ENCODE measurements at places on chromosomes 16 and 17.
A peak's percentile ranks its signal among the peaks of the same experiment; 100 is the strongest.

DNA sequence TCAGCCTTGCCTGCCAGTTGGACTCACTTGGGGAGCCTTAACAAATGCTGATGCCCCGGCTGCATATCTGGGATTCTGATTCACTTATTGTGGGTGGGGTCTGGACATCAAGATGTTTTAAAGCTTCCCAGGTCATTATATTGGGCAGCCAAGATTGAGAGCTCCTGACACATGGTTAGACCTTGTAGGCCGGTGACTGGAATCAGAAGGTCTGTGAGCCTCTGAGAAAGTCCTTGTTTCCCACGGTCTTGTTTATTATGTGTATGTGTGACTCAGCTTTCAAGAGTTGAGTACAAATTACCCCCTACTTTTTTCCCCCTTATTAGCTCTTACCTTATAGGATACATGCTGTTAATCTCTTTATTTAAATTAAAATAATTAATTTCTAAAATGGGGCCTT, 103.5 kb downstream of the ABCC1 start:
- no peak for DNase-seq

DNA sequence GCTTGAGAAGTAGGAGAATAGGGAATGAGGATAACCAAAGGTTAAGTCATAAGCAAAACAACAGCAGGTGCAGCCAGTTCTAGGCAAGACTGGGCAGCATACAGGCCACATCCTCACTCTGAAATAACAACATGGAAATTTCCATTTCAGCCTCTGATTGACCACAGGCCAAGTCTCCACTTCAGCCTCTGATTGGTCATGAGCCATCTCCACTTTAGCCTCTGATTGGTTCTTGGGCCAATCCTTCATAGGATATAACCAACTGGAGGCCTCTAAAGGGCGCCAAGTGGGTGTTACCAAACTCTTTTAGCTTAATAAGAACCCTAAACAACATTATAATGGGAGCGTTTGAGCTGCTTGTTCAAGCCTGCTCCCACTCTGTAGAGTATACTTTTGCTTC, 512.0 kb downstream of the NPIPA7 start:
- DNase-seq, result no peak

DNA sequence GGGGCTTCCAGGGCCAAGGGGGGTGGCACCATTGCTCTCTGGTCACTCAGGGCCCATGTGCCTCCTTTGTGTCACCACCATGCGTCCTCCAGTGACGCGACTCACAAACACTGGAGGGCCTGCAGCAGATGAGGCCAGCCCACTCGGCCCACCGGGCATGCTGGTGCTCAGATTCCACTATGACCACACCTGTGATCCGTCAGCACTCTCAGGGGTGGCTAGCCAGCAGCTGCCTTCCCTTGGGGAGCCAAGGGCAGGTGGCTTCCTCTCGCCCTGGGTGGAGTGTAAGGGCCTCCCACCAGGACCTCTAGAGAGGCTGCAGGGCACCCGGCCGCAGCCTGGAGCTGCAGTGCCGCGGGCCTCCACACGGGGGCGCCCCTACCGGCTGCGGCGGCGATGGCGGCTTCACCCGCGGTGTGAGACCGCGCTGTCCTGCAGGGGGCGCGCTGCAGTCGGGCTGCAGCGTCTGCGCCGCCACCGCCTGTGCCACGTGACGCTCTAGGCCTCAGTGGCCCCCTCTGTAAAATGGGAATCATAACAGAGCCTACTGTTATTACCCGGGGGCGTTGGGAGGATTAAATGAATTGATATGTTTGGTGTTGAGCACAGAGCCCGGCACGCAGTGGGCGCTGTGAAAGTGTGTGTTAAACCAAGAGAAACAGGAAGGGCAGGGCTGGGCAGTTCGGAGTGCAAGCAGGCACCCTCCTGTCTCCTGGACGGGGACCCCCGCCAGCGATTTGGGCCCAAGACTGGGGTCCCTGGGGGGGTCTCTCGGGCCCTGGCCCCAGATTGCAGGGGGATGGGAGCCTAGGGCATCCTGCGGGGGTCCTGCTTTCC, 192.4 kb upstream of the GSE1 start:
- DNase-seq, result peak; percentile 86

GRCh38 chr16:81708266-81709015, 70.7 kb upstream of the PLCG2 start:
- DNase-seq, result peak; percentile 81

GRCh38 chr17:58528443-58528842, 14.0 kb upstream of the MTMR4 start:
- DNase-seq, result no peak

DNA sequence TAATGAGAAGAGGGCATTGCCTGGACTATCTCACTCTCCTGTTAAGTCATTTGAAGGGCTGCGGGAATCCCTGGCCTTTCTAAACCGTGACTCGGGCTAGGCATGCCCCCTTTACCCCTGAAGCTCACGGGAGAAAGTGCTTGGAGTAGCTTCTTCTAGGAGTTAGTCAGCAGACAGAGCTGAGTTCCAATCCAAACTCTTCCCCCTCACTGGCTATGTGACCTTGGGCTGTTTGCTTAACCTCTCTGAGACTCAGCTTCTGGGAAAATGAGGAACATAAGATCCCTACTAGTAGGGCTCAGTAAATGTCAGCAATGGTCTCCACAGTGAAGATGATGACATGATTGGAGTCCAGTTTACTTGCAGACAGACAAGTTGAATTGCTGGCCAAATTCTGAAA, 5.7 kb upstream of the B9D1 start:
- peak; percentile 56 for DNase-seq

DNA sequence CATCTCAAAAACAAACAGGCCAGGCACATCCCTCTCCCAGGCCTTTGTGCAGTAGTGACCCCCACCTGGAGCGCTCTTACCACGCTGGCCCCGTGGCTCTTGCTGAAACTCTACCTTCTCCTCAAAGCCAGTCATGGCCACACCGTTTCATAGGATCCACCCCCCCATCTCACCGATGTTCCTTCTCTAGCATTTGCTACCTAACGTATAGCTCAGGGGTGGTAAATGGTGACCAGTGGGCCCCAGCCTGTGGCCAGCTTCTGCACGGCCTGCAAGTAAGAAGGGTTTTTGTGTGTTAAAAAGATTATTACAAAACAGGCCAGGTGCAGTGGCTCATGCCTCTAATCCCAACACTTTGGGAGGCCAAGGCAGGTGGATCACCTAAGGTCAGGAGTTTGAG, 43.8 kb downstream of the RMI2 start:
- DNase-seq, result peak; percentile 17

DNA sequence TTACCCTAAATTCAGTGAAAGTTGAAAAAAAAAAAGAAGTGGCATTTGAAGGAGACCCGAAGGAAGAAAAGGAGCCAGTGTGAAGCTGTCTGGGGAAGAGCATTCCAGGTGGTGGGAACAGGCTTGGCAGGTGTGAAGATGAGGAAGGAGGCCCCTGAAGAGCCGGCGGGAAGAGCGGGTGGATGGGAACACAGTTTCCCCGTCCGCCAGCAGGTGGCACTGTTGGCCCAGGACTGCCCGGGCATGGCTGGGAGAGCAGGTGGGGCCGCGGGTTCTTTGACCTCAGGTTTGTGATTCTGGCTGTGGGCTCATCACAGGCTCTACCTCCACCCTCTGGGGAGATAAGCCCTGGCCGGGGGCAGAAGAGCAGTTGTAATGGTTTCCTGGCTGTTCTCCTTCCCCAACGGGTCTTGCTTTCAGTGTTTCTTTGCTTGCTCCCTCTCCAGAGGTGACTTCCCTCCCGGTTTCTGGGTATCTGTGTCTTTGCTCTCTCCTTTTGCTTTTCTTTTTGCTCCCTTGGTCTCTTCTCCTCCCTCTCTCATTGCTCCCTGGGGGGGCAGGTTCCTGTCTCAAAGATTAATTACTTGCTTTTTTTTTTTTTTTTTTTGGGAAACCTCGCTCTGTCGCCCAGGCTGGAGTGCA, 32.3 kb downstream of the RAP1GAP2 start:
- DNase-seq, result peak; percentile 92

DNA sequence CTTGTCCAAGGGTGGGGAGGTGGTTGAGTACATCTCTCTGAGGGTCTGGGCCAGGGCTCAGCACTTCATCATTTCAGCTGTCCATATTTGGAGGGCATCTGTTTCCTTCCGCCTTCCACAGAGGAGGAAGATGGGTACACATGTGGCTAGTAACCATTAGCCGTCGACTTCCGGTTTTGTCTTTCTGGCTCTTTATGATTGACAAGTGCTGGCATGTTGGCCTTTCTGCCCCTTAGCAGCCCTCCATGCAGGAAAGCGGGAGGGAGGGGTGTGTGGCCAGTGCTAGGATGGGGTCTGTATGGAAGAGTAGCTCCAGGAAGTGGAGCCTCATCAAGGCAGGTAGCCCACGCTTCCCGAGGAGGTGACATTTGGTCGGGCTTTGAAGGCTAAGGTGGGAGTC, 69.6 kb downstream of the RAI1 start:
- DNase-seq, result no peak

DNA sequence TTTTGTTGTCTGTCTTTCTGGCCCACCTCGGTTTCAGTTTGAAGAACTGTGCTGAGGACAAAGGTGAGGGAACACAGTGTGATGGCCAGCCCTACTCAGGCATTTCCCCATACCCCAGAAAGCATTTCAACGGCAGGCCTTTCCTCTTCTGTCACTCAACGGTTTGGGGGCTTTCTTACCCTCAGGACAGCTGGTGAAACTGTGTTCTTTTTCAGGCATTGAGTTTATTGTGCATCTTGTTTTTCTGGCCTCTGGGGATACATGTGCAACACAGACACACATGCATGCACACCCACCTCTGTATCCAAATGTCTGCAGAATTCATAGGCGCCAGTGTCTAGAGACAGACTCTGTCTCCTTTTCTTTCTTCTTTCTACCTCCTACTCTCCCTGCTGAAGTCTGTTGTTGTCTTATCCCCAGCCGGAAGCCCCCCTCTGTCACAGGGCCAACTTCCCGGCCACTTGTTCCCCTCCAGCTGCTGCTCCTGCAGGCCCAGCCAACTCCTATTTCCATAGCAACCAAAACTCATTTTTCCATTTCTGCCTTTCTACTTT, 17.0 kb downstream of the CHD9 start:
- DNase-seq, result peak; percentile 86

DNA sequence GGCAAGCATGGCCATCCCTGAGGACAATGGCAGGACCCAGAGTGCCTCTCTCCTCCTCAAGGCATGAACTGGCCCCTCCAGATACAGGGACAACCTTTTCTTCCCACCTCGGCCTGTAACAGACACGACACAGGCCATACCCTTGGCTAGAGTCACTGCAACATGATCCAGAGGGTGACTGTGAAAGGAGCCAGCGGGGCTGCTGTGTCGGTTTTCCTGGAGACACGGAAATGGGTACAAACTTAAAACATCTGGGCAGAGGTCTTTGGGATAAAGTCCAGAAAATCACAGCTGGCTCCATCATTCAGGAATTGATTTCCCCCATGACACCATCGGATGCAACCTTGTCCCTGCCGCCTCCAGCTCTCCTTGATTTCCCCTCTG, 5.3 kb downstream of the CEP295NL start:
- no peak for DNase-seq

DNA sequence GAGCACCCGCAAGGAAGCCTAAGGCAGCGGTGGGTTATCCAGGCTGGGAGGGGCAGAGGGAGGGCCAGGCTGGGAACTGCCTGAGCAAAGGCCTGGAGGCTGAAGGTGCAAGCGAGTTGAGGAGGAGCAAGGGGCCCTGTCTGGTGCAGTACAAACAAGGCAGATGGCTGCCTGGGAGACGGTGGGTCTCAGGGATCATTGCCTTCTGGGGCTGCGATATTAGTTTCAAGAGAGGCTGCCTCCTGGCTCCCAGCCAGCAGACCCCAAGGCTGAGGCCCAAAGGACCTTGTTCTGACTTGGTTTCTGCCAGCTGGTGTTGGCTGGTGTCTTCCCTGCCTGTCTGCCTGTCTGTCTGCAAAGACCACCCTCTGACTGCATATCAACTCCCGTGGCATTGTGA, 154.0 kb downstream of the IRF8 start:
- peak; percentile 57 for DNase-seq

DNA sequence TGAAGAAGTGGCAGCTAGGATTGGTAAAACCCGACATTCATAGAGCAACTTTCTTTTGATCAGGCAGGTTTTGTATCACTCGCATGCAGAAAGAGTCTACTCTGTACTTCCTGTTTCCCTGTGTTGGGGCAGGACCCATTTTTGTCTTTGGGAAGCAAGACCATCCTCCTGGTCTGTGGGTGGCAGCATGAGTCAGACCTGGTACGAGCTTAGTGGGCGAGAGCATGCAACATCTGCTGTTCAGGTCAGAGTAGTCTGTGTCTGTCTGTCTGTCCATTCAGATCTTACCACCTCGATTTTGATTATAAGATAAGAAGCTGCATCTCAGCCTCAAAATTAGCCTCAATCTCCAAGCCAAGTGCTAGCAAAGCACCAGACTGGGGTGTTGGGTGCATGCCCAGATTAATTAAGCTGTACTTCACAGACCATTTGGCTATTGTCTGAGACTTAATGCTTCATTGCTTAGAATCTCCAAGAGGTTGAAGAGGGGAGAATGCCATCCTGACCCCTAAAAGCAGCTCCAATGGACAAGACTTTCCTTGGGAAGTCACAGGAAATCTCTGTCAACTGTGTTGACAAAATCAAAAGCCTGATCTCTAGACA, 110.9 kb downstream of the XYLT1 start:
- DNase-seq, result peak; percentile 80

GRCh38 chr16:28882551-28883160, 4.4 kb downstream of the ATP2A1 start:
- no peak for DNase-seq

- no peak for DNase-seq
These were observed 12.5 kb downstream of the C17orf78 start for GRCh38 chr17:37388266-37388665.

DNA sequence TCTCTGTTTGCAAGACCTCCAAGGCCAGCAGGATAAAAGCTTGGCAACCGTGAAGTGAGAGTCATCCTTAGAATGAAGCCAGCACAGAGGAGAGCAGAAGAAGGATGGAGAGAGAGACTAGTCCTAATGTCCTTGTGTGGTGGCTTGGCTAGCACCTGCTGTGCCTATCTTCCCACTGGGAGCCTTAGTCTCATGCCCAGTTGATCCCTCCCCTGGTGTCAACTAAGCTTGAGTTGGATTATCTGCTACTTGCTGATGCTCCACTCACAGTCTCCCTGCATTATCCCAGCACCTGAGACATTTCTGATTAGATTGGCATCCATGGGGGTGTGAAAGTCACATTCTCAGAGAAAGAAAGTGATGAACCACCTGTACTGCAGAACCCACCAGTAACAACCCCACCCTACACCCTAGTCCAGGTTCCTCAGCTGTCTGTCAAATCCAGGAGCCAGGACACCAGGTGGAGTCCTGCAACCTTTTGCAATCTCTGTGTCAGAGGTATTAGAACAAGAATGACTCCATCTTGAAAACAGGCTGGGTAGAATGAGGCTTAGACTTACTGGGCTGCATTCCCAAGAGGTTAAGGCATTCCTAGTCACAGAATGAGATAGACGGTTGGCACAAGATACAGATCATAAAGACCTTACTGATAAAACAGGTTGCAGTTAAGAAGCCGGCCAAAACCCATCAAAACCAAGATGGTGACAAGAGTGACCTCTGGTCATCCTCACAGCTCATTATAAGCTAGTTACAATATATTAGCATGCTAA, 460.2 kb upstream of the C16orf82 start:
- no peak for DNase-seq

GRCh38 chr16:25198021-25198420, 18.7 kb upstream of the AQP8 start:
- DNase-seq, result no peak

DNA sequence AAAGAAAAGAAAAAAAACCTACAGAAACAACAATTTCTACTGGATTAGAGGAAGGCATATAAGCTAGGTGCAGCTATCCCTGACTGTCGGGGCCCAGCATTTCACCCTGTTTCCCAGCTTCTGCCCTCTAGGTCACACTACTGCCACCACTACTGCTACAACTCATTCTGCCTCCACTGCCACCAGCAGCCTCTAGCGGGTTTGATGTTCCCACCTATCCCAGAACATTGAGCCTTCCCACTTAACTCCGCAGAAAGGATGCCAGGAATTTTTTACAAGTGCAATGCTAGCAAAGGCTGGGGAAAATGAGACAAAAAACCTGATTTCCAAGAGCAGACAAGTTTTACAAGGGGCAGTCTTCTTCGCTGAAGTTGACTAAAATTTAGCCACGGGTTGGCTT, 10.4 kb downstream of the ADCY9 start:
- peak; percentile 20 for DNase-seq
